ENCODE measurements at places on chromosomes 16 and 17.

DNA sequence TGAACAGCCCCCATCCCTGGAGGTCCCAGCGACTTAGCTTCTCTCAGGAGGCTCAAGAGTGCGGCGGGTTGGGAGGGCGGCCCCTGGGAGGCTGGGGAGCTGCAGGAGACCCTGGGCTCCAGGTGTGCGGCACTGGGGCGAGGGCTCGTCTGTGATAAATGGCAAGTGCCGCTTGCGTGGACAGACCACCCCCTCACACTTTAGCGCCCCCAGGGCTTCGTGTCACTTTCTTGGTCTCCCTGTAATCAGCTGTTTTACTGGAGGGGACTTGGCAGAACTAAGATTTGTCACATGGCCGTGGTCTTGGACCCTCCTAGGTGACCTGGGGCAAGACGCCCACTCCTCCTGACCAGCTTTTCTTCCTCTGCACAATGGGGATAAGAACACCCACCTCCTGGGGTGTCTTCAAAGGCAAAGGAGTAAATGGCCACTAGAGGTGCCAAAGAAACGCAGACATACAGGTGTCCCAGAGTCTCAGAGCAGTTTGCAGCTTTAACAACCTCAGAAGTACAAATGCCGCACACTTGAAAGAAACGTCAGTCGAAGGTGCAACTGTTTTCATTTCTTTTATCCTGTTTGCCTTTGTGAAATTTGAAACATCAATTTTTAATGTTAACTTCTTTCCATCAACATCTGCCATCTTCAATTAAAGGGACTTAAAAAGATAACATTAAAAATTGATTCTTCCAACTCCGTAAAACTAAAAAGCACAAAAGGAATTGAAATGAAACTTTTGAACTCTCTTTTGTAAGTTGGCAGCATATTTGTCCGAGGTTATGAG is 946 bp downstream of the OSGIN1 start:
- peak; percentile 78 for DNase-seq

DNA sequence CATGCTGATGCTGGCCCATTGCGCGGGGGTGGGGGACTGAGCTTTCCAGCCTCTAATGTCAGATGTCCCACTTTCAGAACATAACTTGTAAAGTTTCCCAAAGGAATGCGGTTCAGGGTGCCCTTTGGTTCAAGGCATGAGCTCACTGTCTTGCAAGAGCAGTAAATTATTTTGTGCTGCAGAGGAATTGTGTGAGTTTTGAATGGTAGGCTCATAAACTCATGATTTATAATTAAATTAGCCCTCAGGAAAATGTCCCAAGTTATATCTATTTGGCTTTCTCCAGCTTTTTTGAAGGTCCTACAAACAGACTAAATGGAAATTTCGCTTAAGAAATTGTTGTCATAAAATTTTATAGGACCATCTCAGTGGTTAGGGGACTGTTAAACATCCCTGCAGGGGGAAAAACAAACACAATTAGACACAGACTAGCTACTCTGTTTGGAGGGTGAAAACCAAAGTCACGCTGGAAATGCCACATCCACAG is 321.8 kb downstream of the HS3ST3B1 start:
- no peak for DNase-seq

- DNase-seq, result no peak
Observed at GRCh38 chr16:81454044-81454443, 9.4 kb downstream of the CMIP start.

DNA sequence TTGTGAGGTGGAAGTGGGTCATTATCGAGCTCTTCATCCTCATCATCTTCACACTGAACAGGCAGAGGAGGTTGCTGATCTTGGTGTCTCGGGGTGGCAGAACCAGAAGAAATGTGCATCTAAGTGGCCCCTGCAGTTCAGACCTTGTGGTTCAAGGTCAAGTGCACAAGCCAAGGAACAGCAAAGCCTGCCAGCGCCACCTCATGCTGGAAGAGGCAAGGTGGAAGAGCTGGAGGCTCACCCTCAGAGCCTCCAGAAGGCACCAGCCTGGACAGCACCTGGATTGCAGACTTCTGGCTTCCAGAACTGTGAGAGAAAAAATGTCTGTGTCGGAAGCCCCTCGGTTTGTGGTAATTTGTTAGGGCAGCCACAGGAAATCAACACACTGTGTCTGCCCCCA is 32.7 kb downstream of the IFT140 start:
- DNase-seq, result no peak

- DNase-seq, result no peak
Observed at GRCh38 chr17:40827746-40828453, 5.5 kb upstream of the KRT10 start.

- DNase-seq, result no peak
Observed at GRCh38 chr16:88306860-88307545, 75.8 kb upstream of the ZNF469 start.

DNA sequence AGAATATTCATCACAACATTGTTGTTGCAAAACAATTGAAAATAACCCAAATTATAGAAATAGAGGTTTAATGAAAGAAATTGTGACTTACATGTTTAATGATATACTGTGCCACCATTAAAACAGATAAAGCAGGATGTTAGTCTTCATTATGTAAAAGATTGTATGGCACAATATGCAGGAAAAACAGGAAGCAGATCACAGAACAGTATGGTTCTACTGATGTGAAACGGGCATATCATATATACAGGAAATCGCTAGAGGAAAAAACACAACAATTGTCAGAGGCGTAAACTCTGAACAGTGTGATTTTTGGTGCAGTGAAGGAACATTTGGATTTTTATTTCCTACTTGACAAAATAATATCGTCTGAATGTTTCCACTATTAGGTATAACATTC is 22.0 kb downstream of the OR3A1 start:
- no peak for DNase-seq

DNA sequence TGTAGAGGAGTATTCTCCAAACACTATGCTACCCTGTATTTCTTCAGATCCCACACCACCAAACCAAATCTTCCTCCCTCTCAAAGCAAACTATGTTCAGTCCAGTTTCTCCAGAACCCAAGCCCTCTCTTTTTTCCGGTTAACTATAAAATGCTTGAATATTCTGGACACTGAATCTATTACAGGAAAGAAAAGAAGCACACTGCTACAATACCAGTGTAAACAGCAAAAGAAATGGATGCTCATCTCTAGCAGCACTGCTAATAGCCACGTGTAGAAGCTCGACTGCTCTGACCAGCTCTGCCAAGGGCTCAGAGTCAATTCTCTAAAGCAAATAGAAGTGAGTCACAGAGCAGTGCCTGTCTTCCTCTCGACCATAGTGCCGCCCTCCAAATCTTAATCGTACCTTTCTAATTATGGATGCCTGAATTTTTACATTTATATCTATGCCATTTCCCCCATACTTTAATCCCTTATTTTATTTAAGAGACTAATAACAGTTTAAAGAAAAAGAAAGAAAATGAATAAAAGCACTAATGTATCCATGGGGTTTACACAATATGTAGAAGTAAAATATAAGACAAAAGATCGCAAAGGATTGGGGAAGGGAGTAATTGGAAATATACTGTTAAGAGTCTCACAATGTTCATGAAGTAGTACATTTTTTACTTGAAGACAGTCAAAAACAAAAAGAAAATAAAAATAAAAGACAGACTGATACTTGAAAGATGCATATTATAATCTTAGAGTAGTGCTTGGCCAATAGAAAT is 154.5 kb downstream of the PARN start:
- DNase-seq, result no peak

DNA sequence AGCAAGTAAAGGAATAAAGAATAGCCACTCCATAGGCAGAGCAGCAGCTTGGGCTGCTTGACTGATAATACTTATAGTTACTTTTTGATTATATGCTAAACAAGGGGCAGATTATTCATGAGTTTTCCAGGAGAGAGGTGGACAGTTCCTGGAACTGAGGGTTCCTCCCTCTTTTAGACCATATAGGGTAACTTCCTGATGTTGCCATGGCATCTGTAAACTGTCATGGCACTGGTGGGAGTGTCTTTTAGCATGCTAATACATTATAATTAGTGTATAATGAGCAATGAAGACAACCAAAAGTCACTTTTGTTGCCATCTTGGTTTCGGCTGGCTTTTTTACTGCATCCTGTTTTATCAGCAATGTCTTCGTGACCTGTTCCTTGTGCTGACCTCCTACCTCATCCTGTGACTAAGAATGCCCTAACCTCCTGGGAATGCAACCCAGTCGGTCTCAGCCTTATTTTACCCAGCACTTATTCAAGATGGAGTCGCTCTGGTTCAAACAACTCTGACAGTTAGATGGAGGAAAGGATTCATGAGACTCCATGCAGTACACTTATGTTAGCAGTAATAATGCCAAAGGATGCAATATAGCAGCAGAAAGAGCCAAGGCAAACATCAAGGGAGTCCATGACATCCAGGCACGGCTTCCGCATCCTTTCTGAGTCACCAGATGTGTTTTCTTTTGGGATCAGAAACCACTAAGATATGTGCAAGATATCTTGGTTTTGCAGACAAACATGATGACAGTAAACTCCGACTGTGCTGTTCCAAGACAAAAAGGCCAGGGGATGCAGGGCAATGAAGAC is 55.8 kb upstream of the B4GALNT2 start:
- DNase-seq, result no peak

GRCh38 chr17:50148226-50149090 is 2.0 kb downstream of the PPP1R9B start:
- DNase-seq, result peak; percentile 85

GRCh38 chr16:67129422-67129821 is 19.7 kb downstream of the PHAF1 start:
- DNase-seq, result no peak
